ENCODE measurements at places on chromosomes 2 and 18. TPM values are rescaled to one million over a fixed set of nuclear protein-coding genes. Genes with fewer than 3 reads are reported as not detected.

Gene G6PC2
- total RNA-seq, result not detected

Gene ABCB11
- not detected for total RNA-seq

- no peak overlapping the region for H3K4me3 ChIP-seq
- DNase-seq, result no peak
- no peaks in the 10 kb centered on the region for H3K27me3 ChIP-seq
- no peak overlapping the region for H3K27ac ChIP-seq
- no peaks in the 10 kb centered on the region for H3K36me3 ChIP-seq
- no peaks in the 10 kb centered on the region for H3K4me1 ChIP-seq
These were observed 118.3 kb upstream of the NETO1 start for GRCh38 chr18:72986103-72986502.

DNA sequence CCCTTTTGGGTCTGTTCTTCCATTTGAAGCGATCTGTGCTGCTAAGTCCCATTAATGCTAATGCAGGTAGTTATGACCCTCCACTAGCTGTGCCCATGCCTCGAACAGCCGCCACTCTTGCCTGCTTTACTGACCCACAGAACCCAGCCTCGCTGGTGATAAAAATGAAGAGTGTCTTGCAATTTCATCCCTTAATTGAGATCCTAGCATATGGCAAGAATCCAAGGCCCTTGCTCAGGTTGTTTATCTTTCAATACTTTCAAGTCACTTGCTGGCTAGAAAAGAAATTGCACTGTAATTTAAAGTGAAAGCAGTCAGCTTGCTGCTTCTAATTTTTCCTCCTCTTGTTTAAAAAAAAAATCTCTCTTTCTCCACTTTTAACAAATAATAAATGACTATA lies 73.6 kb downstream of the ZNF521 start:
- DNase-seq, result no peak
- no peak overlapping the region for H3K27ac ChIP-seq
- no peaks in the 10 kb centered on the region for H3K36me3 ChIP-seq
- peaks cover 22% of the 10 kb centered on the region for H3K4me1 ChIP-seq
- H3K4me3 ChIP-seq, result no peak overlapping the region

GRCh38 chr18:58532972-58533371 lies 95.9 kb downstream of the ALPK2 start:
- no peak for DNase-seq
- peaks cover 2% of the 10 kb centered on the region for H3K27me3 ChIP-seq
- peaks cover 26% of the 10 kb centered on the region for H3K36me3 ChIP-seq
- peaks cover 7% of the 10 kb centered on the region for H3K4me1 ChIP-seq
- H3K4me3 ChIP-seq, result no peak overlapping the region
- H3K27ac ChIP-seq, result no peak overlapping the region

All from HFFc6 (cell line).